ENCODE measurements at places on chromosomes 12 and 14.

DNA sequence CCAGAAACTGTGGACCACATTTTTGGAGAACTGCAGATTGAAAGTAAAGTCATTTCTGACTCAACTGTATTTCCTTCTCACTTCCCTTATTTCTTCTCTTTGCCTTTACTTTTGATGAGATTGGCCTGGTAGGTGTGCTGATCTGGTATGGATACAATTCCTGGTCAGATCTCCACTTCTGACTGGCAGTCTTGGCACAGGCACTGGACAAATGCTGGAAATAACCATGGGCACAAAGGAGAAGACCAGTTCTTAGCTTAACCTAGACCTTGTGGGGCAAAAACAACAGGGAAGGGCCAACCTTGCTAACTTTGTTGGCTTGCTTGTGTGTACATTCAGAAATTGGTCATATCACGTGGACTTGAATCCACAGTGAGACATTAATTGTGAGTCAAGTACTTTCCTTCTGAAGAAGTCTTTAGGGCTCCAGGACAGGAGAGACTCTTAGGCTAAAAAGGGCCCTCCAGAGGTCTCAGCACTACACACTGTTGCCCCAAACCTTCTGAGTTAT, 75.0 kb downstream of the DIP2B start:
- peak; percentile 61 for ATAC-seq

GRCh38 chr14:71003156-71003555, 95.9 kb downstream of the PCNX1 start:
- ATAC-seq, result no peak

GRCh38 chr12:26434299-26435068, 239.1 kb downstream of the SSPN start:
- ATAC-seq, result no peak

- ATAC-seq, result no peak
Observed at GRCh38 chr12:128009108-128009507, 257.9 kb upstream of the TMEM132C start.

DNA sequence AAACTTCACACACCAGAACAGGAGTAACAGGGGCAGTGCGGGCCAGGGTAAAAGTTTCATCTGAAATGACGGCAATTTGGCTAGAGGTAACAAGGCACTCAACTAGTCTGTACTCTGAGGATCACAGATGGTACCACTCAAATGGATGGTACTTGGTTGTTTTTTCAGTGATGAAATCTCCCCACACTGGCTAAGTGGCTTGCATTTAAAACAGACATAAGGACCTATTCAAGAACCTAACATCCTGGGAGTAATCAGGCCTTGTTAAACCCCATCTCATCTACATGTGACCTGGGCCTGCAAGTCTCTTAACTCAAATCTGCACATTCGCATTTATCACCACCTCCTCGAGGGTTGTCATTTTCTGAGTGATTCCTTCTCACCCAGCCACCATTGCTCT, 90.8 kb downstream of the PRKAB1 start:
- no peak for ATAC-seq

- ATAC-seq, result peak; percentile 27
Observed at GRCh38 chr12:14995583-14996425, 23.0 kb downstream of the PDE6H start.
